RKO (cell line): ENCODE measurements at places on chromosomes 4 and X.
A peak's percentile ranks its signal among the peaks of the same experiment; 100 is the strongest.

- no peak for DNase-seq
Measured at GRCh38 chr4:40197879-40198689, 1.3 kb downstream of the RHOH start.

DNA sequence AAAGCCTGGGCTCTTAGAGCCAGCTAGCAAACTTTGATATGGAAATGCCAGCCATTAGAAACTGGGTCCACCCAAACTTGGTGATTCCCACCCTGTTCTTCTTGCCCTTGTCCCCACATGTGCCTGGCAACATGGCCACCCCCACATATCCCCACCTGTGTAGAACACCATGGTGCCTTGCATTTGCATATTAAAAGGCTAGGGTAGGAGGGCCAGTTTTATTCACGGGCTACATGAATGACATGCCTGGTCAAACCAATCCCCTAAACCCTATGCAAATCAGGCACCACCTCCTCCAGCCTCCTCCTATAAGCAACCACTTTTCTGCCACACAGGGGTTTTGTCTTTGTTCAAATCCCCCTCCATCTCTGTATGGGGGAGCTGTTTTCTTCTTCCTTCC is 104.9 kb downstream of the CLNK start:
- no peak for DNase-seq

GRCh38 chr4:3718462-3718861 is 47.7 kb upstream of the ADRA2C start:
- DNase-seq = no peak

GRCh38 chr4:24033626-24034025 is 143.8 kb upstream of the PPARGC1A start:
- no peak for DNase-seq

- peak; percentile 83 for DNase-seq
Measured at GRCh38 chr4:74874753-74875367, 58.1 kb upstream of the PARM1 start.

DNA sequence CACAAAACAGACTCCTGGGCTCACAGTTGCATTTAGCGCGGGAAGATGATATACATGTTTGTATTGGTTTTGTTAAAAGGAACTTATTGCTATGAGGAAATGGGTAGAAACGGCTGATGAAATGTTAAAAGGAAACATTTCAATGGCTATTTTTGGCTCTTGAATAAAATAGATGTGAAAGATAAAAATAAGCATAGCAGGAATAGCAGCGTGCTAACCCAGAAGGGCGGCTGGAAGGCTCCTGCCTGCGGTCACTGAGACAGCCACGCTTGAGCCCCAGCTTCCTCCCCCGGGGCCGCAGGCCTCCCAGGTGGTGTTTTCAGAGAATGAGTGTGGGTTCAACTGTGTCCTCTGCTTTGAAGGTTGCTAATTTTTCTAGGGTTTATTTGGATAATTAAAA is 35.0 kb upstream of the CLCN4 start:
- no peak for DNase-seq

DNA sequence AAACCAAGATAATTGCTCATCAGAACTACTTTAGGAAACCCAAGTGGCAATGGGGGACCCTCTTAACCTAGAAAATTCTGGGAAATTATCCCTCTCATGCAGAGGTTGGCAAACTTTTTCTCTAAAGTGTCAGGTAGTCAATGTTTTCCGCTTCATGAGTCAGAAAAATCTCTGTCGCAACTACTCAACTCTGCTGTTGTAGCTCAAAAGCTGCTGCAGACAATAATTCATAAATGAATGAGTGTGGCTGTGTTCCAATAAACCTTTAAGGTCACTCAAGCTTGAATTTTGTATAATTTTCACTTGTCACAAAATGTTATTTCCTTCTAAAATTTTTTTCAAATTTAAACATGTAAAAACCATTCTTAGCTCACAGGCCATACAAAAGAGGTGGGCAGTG is 193.4 kb upstream of the MID1 start:
- DNase-seq = no peak

- no peak for DNase-seq
Measured at GRCh38 chr4:6694177-6694901, 661 bp downstream of the S100P start.

DNA sequence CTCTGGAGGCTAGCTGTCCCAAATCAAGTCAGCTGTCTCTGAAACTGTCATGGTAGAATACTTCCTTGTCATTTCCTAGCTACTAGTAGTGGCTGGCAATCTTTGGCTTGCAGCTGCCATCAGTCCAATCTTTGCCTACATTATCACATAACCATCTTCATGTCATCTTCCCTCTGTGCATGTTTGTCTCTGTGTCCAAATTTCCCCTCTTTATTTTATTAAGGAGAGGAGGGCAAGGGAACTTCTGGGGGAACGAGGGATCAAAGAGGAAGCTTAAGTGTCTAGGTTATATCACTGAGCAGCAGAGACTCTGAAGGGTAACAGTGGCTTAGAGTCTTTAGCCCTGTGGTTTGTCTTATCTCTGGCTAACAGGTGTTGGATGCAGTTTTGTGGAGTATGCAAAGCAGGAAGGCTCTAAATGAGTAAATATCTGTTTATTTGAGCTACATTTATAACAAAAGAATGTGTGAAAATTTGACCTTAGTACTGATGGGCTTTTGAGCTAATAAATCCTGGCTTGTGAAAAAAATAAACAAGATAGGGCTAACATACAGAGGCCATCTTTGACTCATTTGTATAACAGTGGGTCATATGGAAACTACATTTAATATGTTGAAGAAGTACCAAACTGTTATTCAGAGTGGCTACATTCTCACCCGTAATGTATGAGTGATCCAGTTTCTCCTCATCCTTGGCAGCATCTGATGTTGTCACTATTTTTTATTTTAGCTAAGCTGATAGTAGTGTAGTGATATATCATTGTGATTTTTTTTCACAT is 49.4 kb upstream of the ENOX2 start:
- no peak for DNase-seq

DNA sequence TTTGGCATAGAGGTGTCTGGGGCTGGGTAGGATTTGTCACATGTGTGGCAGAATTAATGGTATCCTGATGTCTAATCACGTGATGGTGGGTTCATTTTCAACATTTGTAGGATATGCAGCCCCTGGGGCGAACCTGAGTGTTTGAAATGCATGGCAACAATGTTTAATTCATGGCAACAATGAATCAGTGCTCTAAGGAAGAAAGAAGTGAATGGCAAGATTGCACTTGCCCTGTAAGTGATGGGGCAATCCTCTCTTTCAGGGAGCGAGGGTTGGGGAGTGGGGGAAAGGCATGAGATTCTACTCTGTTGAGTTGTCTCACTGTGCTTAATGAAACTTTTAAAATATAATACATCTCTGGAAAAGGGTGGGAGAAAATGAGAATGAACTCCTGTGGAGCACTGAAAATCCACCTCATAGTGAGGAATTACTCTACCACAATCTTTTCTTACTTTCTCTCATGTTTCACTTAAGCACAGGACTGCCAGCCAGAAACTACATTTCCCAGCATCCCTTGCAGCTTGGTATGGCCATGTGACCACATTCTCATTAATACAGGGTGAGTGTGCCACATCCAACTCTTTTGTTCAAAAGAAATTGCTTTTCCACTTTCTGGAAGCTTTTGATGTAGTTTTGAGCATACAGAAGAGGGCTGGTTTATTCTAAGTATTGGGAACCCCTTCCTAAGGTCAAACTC is 64.0 kb upstream of the PGM2 start:
- DNase-seq = peak; percentile 35

GRCh38 chr4:84954982-84955567 is 11.4 kb downstream of the WDFY3 start:
- DNase-seq = no peak

GRCh38 chr4:3220476-3221183 is 28.3 kb upstream of the MSANTD1 start:
- no peak for DNase-seq

- DNase-seq = peak; percentile 35
Measured at GRCh38 chr4:78953769-78954666, 14.8 kb upstream of the PAQR3 start.

GRCh38 chr4:75671802-75672421 is 1.3 kb downstream of the G3BP2 start:
- peak; percentile 26 for DNase-seq

GRCh38 chrX:37370499-37371141 is 21.5 kb downstream of the PRRG1 start:
- DNase-seq = no peak

DNA sequence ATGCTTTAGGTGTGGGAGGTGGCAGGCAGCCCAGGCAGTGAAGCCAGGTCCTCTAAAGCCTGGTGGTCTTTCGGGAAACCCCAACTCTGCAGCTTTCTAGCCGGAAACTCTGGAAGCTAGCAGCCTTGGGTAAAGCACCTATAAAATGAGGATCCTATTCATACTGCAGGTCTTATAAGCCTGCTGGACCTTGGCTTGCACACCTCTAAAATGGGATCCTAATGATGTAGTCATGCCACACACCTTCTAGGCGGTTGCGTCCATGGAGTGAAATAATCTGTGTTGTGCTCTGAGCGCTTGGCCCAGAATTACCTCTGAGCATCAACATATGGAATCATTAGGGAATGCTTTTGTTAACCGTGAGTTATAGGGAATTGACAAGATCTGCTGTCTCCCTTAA is 36.0 kb upstream of the STS start:
- DNase-seq = no peak

DNA sequence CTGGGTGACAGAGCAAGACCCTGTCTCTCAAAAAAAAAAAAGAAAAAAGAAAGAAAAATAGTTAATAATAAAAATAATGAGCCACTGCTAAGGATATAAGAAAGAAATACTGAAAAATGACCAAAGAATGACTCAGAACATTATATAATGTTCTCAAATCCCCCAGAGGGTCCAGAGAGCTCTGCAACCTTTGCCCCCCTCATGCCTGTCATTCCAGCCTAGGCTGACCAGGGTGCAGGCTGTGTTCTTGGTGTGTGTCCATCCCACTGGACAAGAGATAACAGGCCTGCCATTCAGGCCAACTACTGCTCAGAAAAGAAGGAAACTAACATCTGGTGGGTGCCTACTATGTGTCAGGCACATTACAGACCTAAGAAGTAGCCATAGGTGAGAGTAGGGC is 72.7 kb upstream of the EDNRA start:
- DNase-seq = no peak

- DNase-seq = no peak
Measured at GRCh38 chr4:28822163-28822562, 1898.0 kb upstream of the PCDH7 start.
